ENCODE measurements at places on chromosomes 7 and 10.

- no peak for DNase-seq
Measured at GRCh38 chr7:124720195-124720594, 45.4 kb downstream of the GPR37 start.

GRCh38 chr7:130954918-130955564, 221.0 kb upstream of the KLF14 start:
- no peak for DNase-seq

- DNase-seq = no peak
Measured at GRCh38 chr10:99850021-99850766, 67.8 kb downstream of the ABCC2 start.

GRCh38 chr7:105990727-105991453, 27.8 kb downstream of the CDHR3 start:
- no peak for DNase-seq

GRCh38 chr10:117322260-117322659, 53.0 kb downstream of the PDZD8 start:
- no peak for DNase-seq

GRCh38 chr7:112201839-112202238, 4.4 kb downstream of the DOCK4 start:
- no peak for DNase-seq

DNA sequence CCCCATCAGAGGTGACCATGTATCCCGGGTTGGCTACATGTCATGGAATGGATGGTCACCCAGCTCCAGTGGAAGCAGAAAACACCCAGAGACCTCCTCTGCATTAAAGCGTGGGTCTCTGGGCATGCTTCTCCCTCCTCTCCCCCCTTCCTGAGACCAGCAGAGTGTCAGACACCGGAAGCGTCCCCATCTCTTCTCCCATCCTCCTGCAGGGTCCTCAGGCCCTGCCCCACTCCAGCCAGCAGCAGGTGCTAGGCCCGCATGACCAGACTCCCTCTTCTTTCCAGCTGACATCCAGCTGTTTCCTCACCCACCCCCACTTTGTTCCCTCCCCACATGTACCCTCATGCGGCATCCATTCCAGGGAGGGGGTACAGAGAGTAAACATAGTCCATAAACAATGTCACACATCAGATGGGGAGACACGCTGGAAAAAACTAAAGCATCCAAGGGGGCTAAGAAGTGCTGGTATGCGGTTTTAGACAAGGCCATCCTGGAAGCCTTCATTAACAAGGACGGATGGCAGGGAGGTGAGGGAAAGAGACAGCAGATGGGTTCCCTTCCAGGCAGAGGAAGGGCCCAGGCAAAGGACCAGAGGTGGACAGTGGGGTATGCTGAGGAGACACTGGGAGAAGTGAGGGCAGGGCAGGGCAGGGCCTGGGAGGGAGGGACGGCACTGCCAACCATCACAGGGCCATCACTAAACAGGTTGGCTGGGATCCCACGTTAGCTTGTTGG, 12.5 kb upstream of the SLC18A3 start:
- no peak for DNase-seq

GRCh38 chr7:147423875-147424274, 1166.7 kb upstream of the C7orf33 start:
- DNase-seq = no peak

DNA sequence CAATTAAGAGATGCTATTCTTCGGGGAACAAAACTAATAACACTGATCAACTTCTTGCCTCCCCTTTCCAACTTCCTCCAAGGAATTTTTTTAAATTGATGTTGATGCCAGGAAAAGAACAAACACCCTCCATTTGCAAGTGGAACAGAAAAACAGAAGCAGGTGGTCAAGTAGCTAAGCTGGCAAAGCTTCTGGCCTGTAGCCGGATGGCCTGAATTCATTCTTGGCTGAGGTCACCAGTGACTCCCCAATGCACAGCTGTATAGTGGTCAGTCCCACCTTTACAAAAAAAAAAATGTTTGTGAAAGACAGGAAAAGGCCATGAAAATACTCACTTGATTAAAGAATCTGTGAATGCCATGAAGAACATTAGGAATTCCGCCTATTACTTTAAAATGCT, 39.1 kb downstream of the DOCK4 start:
- DNase-seq = no peak

GRCh38 chr7:44633254-44634186, 27.1 kb downstream of the OGDH start:
- no peak for DNase-seq

GRCh38 chr10:127459918-127460317, 89.2 kb upstream of the NPS start:
- DNase-seq = no peak

DNA sequence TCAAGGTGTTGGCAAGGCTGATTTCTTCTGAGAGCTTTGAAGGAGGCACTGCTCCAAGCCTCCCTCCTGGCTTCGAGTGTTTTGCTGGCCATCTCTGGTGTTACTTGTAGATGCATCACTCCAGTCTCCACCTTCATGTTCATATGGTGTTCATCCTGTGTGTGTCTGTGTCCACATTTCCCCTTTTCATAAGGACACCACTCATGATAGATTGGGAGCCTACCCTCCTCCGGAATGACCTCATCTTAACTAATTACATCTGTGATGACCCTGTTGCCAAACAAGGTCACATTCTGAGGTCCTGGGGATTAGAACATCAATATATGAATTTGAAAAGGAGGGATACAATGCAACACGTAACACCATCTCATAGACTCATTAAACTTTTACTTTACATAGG, 119.0 kb downstream of the CREB5 start:
- DNase-seq = no peak

- no peak for DNase-seq
Measured at GRCh38 chr10:15896654-15897053, 36.3 kb upstream of the MINDY3 start.

GRCh38 chr10:6363511-6363910, 160.8 kb downstream of the PFKFB3 start:
- peak; percentile 12 for DNase-seq

DNA sequence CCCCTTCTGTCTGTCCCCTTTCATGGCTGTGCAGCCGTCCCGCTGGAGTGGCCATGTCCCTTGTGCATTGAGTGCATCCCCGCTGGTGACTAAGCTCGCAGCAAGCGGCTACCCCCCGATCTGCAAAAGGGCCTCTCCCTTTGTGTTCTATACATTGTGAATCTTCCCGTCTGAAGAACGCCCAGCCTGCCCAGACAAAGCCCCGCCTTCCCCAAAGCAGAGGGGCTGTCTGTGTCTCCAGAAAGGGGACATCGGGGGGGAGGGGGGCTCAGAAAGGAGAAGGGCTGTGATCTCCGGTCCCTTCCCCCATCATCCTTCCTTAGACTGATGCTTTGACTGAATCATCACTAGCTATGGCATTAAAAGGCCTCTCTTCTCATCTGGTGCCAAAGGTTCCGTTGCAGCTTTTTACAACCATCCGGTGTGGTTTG, 11.9 kb downstream of the NPTX2 start:
- DNase-seq = peak; percentile 81

GRCh38 chr10:86188326-86188725, 178.3 kb downstream of the GRID1 start:
- no peak for DNase-seq

- DNase-seq = no peak
Measured at GRCh38 chr7:103547451-103548284, 101.7 kb upstream of the SLC26A5 start.

GRCh38 chr7:132630834-132631233, 54.6 kb upstream of the PLXNA4 start:
- DNase-seq = no peak

- no peak for DNase-seq
Measured at GRCh38 chr7:45682836-45683555, 108.8 kb downstream of the ADCY1 start.

DNA sequence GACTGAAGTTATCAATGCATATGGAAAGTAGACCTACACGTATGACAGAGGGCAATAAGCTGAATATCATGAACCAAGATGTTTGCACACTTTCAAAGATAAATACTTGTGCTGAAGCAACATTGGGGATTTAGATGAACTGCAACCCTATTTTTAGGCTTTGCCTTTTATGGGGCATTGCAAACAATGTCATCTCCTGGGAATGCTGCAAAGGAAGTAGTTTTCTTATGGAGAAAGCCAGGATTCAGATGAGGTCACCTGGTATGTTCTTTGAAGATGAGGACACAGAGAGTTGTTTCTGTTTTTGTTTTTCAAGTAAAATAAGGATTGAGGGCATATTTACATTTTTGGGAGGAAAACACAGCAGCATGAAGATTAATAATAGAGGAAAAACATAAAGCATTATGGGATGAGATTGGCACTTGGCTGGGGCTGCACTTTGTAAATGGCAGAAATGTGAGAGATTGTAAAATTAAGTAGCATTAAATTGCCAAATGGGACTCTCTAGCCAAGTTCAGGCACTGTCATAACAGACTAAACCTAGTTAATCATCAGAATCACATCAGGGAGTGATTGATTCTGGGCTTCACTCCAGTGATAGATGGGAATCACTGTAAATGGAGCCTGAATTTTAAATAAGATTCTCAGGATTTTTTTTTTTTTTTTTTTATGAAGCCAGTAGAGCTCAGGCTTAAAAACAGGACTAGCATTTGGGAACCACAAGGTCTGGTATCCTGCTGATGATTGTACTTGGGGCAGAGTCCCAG, 63.1 kb downstream of the MALRD1 start:
- DNase-seq = no peak

DNA sequence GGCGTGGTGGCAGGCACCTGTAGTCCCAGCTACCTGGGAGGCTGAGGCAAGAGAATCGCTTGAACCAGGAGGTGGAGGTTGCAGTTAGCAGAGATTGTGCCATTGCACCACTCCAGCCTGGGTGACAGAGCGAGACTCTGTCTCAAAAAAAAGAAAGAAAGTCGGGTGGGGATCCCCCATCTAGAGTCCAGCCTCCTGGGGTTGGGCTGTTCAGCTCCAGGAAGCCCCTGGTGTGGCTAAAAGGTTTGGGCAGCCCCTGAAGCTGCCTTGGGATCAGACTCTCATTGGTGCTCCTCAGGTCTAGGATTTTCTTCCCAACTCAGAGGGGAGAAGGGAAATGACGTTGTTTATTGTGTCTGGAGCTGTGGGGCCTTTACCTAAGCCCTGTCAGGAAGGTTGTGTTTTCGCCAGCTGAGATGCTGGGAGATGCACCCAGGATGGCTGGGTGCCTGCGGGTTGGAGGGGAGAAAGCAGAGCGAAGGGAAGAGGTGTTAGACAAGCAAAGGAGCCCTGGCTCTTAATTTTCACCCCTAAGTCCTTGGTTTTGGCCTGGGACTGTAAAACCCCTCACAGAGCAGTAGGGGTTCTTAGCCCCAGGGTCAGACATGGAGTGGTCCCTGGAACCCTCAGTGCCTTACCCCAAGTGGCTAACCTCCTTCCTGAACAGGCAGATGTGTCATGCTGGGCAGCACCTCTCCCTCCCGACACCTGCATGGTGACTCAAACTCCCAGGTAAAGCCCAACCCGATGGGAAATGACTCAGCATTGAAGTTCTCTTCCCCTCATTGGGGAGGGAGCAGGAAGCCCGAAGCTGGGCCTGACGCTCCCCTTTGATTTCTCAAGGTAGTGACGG, 21.1 kb downstream of the PLAU start:
- peak; percentile 64 for DNase-seq

DNA sequence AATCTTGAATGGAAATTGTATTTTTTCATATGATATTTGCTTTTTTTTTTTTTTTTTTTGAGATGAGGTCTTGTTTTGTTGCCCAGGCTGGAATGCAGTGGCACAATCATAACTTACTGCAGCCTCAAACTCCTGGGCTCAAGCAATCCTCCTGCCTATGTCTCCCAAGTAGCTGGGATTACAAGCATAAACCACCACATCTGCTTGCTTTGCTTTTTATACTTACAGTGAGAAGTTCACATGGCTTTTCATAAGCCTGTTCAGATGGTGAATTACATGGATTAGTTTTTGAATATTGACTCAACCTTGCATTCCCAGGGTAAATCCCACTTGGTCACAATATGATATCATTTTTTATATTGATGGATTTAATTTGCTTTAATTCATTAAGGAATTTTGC, 22.0 kb downstream of the LRRD1 start:
- no peak for DNase-seq

- no peak for DNase-seq
Measured at GRCh38 chr7:34109936-34110780, 204.8 kb downstream of the BMPER start.

DNA sequence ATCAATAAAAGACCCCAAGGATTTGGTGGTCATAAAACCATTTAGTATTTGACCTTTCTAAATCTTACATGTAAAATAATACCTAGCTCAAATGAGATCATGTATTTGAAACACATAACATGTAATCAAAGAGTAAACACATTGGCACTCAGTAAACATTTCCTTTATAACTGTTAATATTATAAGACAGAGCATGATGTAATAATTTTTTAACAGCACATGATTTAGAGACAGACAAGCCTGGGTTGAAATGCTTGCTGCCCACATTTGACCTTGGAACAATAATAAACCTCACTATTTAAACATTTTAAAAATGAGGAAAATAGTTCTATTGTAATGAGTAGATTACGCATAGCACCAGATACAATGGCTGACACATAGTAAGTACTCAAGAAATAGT, 105.2 kb upstream of the GPR141 start:
- DNase-seq = no peak

GRCh38 chr7:40263752-40264390, 129.1 kb downstream of the SUGCT start:
- DNase-seq = no peak

DNA sequence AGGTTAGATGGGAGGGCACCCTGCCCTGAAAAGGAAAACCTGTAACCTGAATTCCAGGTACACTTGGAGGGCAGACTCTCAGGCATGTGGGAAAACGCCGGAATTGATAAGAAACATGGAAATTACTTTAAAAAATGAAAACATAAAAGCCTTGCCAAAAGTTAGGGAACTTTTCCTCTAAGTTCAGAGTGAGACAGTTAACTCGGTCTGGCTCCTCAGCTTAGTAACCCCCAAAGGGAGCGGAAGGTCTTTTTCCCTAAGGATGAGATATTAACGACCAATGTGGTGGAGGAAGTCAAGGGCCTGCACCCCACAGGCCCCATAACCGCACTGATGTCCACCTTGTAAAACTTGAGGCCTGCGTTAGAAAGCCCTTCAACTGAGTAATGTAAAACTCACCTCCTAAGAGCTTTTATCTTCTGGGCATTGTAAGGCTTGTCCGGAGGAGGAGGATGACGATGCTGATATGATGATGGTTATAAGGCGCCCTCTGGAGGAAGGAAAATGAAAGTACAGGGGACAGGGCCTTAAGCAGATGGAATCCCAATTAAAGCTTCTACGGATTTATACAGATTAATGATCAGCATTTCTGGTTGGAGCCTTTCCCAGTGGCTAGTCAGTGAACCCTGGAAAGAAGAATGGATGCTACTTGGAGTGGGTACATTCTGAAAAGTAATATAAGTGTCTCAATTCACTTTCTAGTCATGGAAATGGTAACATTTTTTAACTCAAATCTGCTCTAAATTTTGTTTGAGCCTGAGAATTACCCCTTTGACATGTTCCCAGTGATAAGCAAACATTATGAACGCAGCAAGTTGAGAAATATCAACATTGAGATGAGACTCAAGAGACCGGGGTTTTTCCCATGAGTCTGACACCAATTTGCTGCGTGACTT, 694 bp downstream of the COL1A2 start:
- DNase-seq = peak; percentile 69

DNA sequence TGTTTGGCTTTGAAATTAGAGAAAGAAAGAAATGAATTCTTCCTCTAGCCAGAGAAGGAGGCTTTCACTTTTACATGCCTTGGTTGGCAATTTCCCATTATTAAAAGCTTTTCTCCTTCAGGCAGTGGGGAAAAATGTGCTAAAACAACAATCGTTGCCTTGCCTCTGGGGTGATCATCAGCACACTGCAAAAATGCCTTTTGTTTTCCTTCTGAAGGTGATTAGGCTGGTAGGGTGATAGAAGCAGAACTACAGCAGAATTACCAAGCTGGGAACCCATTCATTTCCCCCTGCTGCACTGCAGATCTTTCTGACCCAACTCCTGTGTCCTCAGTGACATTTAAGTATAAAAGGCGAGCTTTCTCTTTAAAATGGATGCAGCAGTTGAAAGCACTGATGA, 22.2 kb downstream of the ANK3 start:
- DNase-seq = no peak

Data from NB4 (cell line).